ENCODE measurements at places on chromosomes 12 and 14.

- no peak for DNase-seq
Observed at GRCh38 chr12:2289525-2289924, 236.7 kb downstream of the CACNA1C start.

DNA sequence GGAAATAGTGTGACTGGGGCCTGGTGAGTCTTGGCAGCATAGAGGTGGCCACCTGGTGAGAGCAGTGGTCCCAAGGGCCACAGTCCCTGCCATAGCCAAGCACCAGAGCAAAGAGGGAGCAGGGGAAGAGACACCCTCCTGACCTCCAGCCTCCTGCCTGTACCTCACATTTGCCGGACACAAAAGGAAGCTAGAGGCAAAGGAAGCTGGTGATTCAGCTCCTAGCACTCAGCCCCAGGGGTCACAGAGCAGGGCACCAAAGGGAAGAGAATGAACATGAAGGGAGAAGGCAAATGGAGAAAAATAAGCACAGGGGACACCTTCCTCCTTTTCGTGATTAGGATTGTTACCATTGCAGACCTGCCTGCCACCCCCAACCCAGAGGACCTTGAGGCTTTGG is 216.8 kb downstream of the ZFP36L1 start:
- DNase-seq = no peak

DNA sequence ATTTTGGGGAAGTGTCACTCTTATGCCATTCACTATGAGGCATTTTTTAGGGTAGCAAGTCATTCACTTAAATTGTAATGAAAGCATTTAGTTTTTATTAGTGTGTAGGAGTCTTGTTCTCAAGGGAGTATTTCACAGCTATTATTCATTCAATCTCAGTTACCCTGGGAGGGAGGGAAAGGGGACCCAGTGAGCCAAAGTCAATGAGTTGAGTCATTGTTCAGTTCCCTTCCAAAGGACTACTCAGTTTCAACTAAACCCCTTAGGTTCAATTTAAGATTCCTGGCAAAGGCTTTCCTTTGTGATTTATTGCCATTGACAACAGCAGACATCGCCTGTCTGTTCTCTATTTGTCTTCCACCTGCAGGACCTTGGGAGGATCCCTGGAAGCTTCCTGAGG is 29.3 kb upstream of the RASSF8 start:
- DNase-seq = no peak

GRCh38 chr12:27822076-27822712 is 42.2 kb upstream of the MANSC4 start:
- DNase-seq = no peak

- DNase-seq = no peak
Observed at GRCh38 chr12:127726671-127727315, 540.2 kb upstream of the TMEM132C start.

GRCh38 chr12:75354011-75354410 is 19.5 kb downstream of the GLIPR1L1 start:
- DNase-seq = no peak

GRCh38 chr14:68785534-68786490 is 7.1 kb downstream of the ZFP36L1 start:
- DNase-seq = no peak

DNA sequence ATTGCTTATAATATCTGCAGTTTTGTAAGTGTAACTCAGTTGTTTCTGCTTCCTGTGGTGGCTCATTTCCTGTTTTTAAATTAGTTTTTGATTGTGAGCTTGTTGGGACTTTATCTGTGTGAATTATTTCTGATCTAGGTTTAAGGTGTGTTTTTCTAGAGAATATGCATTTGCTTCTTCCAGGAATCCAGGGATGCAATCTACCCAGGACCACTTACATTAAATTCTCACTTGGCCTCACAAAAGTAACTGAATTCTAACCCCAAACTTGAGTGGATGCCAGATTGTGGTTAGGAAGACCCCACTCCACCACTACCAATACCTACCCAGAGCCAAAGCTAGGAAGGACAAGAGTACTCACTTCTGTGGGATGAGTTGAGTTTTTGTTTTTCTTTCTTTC is 11.9 kb downstream of the STYX start:
- no peak for DNase-seq

DNA sequence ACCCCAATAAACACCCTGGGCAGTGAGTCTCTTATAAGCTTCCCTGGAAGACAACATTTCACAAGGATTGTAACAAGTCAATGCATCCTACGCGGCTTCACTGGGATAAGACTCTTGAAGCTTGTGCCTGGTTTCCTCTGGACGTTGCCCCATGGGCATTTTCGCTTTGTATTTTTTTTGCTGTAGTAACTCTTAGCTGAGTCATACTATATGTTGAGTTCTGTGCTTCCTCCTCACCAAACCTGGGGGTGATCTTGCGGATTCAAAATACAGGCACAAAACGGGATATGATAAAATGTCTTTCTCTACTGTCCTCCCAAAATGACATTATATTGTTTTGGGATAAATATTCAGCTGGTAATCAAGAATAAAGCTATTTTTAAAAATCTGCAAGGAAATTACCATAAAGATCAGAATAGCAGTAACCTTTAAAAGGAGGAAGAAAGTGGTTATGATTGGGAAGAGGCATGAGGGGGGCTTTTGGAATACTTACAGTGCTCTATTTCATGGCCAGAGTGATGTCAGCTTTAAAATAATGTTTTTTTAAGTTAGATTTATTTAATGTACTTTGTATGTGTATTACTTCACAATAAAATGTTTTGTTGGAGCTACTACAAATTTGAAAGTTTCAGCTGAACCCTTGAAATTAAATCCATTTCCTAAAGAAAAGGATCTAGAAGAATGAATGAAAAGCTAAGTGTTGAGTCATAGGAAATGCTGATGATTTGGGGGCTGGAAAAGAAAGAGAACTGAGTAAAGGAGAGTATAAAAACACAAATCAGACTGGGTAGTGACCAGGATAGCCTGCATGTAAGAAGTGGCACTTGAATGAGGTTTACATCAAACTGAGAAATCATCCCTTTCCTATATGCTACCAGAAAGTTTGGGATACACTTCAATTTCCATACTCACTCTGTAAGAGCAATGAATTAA is 14.7 kb downstream of the BTBD7 start:
- DNase-seq = no peak

- DNase-seq = no peak
Observed at GRCh38 chr12:112980491-112981158, 2.3 kb downstream of the OAS2 start.

- no peak for DNase-seq
Observed at GRCh38 chr12:42757624-42758119, 168.1 kb upstream of the PRICKLE1 start.

DNA sequence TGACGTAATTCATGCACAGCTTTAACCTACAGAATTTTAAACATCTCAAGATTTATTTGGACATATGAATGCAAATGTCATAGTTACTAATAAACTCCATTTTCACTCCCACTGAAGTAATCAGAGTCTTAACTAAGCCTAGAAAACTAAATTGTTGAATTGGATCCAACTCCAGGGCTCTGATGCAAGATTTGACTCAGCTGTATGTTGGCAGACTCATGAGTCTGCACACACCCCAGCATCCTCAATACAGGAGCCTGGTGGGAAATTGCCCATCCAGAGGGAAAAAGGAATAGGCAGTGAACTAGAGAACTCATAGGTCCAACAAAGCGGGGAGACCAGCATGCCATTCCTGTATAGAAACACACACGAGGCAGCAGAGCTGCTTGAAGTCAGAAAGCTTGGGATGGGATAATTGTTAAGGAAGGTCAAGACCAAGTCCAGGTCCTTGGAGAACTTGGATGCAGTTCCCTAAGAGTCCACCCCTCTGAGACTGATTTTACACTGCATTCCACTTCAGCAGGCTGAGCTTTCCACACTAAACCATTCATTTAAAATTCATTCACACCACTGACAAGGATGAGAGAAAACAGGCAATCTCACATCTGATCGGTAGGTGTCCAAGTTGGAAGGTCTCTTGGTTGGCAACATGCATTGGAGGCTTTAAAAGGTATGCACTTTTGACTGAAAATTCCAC is 14.4 kb downstream of the TMTC1 start:
- DNase-seq = no peak

- DNase-seq = no peak
Observed at GRCh38 chr12:33314223-33314622, 125.4 kb downstream of the SYT10 start.

DNA sequence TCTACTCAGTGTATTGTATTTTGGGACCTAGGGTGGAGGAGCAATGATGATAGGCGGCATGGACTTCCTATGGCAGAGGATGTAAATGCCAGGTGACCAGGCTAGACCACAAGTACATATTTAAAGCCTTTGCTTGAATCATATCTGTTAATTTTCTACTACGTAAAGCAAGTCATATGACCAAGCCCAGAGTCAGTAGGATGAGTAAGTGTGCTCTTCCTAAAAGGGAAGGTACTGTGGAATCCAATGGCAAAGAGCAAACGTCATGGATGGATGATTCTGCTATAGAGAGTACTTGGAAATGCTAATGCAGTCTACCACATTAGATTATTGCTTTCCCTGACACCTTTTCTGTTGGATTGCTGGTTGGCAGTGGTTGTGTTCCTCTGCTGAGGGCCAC is 16.8 kb downstream of the GPATCH2L start:
- no peak for DNase-seq

- no peak for DNase-seq
Observed at GRCh38 chr12:78865516-78865915, 942 bp downstream of the SYT1 start.

DNA sequence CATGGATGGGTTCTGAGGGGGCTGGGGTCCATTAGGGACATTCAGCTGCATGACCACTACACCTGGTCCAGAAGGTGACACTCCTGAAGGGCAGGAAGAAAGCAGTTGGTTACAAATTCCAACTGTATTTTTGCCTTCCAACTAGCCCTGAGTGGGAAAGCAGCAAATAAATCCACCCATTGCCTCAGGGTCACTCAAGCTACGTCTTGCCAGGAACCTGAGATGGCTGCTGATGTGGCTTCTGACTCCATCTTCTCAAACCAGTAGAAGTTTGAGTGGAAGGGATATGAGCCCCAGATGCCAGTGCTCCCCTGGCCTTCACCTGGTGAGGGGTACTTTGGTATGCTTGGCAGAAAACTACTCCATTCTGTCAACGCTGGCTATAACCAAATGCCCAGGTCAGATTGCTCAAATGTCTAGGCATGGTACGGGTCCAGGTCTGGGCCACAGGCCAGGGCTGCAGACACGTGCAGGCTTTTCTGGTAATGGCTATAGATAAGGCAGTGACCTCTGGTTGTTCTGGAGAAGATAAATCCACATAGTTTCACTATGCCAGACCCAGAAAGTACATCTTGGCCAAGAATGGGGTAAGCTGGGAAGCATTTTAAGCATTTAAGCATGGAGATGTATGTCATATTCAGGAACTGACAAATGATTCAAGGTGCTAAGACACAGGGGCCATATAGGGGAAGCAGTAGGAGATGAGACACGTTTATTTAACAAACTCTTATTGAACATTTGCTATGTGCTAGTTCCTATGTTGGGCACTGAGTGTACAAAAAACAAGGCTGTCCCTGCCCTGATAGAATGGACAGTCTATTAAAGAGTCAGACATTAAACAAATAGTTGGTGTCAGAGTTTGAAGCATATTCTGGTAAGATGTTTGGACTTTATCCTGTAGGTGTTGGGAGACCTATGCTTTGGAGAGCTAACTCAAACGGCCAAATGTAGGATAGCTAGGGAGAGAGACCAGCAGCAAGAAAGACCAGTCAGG is 8.3 kb upstream of the STAC3 start:
- no peak for DNase-seq

DNA sequence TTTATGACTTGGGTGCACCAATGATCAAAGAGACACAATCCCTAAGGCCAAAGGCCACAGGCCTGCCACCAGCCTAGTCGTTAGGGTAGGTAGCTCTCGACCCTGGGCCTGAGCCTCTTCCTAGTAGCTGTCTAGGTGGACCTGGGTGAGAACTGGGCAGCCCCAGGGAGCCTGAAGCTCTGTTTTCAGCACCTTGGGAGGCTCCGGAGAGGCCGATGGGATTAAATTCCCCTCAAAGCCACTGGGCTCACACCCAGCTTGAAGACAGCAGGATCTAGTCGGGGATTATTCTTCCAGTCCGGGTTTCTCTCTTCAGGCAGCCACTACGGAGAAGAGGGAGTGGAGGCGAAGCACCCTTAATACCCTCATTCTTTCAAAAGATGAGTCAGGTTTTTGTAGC is 79.8 kb downstream of the TMEM260 start:
- no peak for DNase-seq
